ENCODE measurements at places on chromosomes 12 and 14. TPM values are rescaled to one million over a fixed set of nuclear protein-coding genes. Genes with fewer than 3 reads are reported as not detected.

Gene BICDL1
- total RNA-seq = 5.0 TPM

Gene AEBP2
- total RNA-seq = 37.7 TPM

Gene SLC2A13
- total RNA-seq = 19.2 TPM

Gene ADAMTS20
- total RNA-seq = not detected

Gene SLC6A15
- total RNA-seq = 1.1 TPM

Gene KRT75
- total RNA-seq = 0.10 TPM

Gene INHBC
- not detected for total RNA-seq

Gene RAD9B
- 0.69 TPM for total RNA-seq

Gene RNASE3
- not detected for total RNA-seq

Gene PLCZ1
- total RNA-seq = not detected

Gene AMN
- total RNA-seq = 186 TPM

Gene APOF
- 0.15 TPM for total RNA-seq
